ENCODE measurements at places on chromosomes 7 and 10.

DNA sequence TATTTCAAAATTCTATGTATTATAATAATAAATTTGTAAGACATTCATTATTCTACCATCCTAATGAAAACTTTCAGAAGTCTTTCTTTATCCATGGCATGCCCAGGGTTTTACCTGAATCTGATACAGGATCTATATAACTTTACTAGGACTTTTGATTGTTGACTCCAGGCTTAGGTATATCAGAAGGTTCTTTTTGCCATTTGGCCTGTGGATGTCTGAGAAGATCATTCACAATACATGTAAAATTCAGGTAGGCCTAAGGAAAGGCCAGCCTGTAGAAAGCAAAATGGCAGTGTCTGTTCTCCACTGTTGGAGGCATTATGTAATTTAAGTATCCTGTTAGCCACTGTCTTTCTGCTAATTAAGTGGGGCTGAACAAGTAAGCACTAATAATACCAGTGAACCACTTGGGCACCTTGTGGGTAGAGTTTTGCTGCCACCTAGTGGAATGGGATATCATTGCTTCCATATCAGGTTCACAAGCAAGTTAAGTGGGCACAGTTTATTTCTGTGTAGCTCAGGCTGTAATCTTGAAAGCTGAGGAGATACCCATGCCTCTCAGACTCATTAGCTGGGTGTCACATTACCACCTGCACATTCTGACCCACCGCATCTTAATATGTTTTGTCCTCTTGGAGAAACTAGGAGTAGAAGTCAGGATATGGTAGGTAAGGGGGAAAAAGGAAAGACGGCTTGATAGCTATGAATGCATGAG lies 105.5 kb downstream of the SEPTIN7 start:
- peak; percentile 14 for DNase-seq

- no peak for DNase-seq
Measured at GRCh38 chr7:55185941-55186609, 167.3 kb downstream of the EGFR start.

DNA sequence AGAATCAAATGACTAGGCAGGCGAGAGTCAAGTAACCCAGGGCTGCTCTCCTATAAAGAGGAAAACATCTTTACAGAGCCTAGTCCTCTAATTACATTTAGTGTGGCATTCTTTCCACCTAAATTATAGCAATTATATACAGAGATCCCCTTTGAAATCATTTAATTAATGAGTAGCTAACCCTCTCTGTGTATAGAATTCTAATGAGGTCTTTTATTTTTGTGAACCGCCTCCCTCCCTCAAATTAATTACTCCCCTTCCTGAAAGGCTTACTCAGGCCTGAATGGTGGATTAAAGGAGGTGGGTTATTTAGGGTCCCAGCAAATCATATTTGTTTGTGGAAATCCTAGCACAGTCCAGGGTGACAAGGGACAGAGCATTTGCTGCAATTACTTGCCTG lies 551.8 kb downstream of the SORCS3 start:
- DNase-seq = no peak

DNA sequence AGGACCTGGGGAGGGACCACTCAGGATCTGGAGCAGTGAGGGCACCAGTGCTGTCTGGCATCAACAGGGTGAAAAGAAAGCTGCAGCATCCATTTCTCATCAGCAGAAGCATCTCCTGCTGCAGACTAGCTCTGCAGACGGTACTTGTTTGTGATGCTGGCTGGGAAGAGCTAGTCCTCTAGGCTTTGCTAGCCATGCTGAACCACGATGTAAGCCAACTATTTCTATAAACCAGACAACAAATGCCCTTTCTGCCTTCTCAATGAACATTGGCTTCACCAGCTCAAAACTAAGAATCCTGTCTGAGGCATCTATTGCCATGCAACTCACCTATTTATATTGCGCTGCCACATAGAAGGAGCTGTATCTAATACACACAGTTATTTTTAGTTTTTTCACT lies 65.6 kb downstream of the CTTNBP2 start:
- DNase-seq = no peak

- DNase-seq = no peak
Measured at GRCh38 chr7:157459966-157460365, 123.2 kb downstream of the DNAJB6 start.

- DNase-seq = no peak
Measured at GRCh38 chr10:91088300-91089140, 131.9 kb upstream of the PCGF5 start.

DNA sequence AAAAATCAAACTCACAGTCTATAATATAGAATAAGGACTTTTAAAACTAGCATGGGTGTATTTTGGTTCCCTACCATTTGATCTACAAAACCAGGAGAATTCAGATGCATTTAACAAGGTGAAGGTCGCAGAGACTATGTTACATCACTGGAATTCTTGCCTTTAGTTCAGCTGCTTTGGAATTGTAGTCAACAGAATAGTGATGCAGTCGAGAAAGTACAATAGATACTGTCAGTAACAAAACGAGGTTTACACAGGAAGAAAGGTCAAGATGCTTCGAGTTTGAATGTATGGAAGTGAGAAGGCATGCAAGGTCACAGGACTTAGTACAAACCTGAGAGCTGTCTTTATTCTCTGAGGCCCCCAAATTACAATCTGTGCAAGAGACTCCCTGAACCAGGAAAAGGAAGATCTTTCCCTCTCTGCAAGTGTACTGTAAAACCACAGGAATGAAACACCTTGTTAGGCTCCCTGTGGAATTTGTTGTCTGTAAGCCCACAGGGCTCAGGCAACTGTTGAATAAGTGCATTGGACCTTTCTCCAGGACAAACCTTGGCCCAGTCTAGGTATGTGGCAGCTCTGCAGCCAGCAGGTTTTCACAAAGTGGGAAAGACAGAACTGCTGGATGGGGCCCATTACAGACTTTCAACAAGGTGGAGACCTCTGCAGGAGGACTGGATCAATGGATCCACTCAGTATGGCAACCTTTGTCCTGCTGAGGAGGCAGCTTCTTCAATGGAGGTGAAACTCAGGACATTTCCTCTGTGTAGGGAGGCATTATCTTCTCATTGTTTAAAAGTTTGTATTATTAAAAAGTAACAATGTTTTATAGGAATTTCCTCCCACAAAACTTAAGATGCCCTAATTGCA lies 101.1 kb upstream of the GSDME start:
- no peak for DNase-seq

- no peak for DNase-seq
Measured at GRCh38 chr10:102468683-102469082, 17.3 kb upstream of the C10orf95 start.

DNA sequence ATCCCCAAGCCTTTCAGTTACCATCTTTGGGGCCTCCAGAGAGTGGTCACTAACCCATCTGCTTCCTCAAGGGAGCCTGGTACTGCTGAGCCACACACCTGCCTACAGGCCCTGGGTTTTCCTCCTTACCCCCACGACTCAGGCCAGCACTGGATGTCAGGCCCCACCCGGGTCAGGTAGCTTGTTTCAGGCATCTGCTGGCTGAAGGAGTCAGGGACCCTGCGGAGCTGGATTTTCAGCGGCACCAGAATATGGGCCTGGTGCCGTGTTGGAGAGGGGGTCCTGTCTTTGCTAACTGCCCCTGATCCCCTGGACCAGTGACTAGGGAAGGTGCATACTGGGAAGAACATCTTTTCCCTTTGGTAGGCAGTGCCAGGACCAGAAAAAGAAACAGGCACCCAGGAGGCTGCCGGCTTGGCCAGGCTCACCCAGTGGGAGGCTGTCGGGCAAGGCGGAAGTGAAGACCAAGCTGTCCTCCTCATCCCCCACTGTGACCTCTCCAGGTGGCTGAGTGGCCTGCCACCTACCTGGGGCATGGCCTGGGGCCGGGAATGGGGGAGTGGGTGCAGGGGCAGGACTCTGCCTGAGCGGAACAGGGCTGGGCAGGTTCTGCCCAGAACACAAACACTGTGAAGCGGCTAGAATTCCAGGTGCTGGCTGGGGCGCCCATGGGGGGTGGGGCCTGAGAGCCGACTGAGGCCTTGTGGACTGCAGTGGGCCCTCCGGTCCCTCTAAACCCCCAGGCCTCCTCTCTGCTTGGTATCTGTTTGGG lies 12.4 kb upstream of the SAMD8 start:
- DNase-seq = no peak

DNA sequence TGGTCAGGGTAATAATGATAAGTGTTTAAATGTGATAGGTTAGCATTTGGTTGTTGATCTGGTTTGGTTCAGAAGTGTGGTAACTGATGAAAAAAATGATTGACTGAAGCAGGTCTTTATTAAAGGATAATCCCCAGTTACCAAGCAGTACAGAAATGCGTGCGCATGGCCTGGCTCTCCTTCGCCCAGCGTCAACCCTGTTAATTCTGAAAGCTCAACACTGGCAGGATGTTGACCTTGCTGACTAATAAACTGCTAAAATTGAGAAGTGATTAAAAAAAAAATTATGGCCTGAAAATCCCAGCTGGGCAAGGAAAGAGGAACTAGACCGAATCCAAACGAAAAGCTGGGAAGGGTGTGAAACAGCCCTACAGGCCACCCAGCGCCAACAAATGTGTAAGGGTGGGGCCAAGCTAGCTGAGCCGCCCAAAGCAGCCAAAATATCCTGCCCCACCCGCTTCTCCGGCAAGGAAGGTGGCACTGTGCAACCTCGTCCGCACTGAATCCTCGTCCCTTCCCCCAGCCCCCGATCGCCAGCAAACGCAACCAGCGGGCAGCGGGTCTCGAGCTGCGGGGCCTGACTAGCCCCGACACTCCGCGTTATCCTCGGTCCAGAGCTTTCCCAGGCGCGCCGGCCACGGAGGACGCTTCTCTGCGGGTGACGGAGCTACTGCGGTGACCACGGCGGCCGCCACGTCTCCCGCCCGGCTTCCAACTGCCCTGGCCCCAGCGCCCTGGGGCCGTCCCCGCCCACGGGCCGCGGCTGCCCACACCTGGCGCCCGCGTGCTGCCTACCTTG lies 561 bp downstream of the SHTN1 start:
- DNase-seq = no peak

DNA sequence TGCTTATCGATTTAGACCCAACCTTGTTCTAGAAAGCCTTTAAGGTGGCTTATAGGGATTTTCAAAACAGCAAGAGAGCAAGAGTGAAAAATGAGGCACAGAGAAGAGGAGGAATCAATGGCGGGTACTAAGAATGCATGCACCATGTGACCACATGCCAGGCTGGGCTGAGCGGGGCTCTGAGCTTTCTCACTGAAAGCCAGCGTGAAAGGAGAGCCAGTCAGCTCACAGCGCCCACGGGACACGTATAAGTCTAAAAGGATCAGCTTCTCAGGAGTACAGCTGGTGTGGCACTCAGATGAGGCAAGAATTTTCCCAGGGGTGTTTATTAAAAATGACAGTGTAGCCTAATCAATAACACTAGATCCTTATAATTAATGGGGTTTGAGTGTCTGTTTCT lies 114.3 kb downstream of the SLIT1 start:
- no peak for DNase-seq

GRCh38 chr7:66206119-66206933 lies 1.2 kb downstream of the TPST1 start:
- DNase-seq = no peak

DNA sequence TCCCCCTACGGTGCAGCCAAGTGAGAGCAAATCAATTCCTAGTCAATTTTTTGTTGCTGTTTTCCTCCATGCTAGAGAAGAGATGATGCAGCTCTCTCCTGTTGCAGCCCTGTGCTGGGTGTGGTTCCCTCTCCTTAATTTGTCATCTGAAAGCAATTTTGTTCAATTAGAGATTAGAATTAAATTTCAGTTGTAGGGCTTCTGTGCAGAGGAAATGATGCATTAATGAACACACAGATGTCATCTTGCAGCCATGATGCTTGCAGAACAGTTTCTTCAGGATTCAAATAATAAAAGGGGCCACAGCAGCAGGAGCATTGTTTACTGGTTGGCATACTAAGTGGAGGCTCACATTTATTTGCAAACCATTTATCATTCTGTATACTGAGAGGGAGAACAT lies 266.0 kb downstream of the AUTS2 start:
- no peak for DNase-seq

DNA sequence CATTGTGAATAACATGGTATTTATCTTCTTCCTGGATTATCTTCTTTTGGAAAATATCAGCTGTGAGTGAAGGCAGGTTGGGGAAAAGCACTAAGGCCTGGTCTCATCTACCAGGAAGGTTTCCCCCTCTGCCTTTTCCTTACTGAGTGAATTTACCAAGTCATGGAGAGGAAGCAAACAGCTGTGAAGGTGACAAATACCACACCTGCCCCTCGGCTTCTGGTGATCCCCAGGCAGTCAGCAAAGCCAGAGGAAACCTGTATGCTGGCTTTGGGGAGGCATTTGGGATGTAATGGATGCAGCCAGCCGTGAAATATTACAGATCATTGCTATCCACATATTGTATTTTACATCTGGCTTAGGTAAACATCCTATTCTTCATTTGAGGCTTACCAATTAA lies 24.2 kb downstream of the POM121L12 start:
- no peak for DNase-seq

Measured in activated naive CD4-positive, alpha-beta T cell (primary cell).